ENCODE measurements at places on chromosomes 3 and 15.

GRCh38 chr15:65532738-65533051, 2.4 kb downstream of the HACD3 start:
- no peak for DNase-seq
- peak overlapping the region; percentile 47 for H3K27ac ChIP-seq
- no peaks in the 10 kb centered on the region for H3K4me1 ChIP-seq
- no peaks in the 10 kb centered on the region for H3K36me3 ChIP-seq
- H3K4me3 ChIP-seq: no peak overlapping the region
- no peaks in the 10 kb centered on the region for H3K27me3 ChIP-seq

GRCh38 chr3:58469096-58469495, 22.8 kb upstream of the KCTD6 start:
- H3K4me1 ChIP-seq: peaks cover 26% of the 10 kb centered on the region
- no peaks in the 10 kb centered on the region for H3K27me3 ChIP-seq
- H3K27ac ChIP-seq: no peak overlapping the region
- no peaks in the 10 kb centered on the region for H3K36me3 ChIP-seq
- H3K4me3 ChIP-seq: no peak overlapping the region

GRCh38 chr3:186653984-186654383, 11.8 kb upstream of the HRG start:
- no peak for DNase-seq
- H3K27ac ChIP-seq: no peak overlapping the region
- no peaks in the 10 kb centered on the region for H3K4me1 ChIP-seq
- H3K27me3 ChIP-seq: no peaks in the 10 kb centered on the region
- H3K36me3 ChIP-seq: no peaks in the 10 kb centered on the region
- no peak overlapping the region for H3K4me3 ChIP-seq

- no peaks in the 10 kb centered on the region for H3K36me3 ChIP-seq
- H3K4me1 ChIP-seq: no peaks in the 10 kb centered on the region
- no peak for DNase-seq
- no peak overlapping the region for H3K27ac ChIP-seq
- H3K27me3 ChIP-seq: no peaks in the 10 kb centered on the region
Measured at GRCh38 chr3:148464246-148464645, 233.5 kb upstream of the AGTR1 start.

DNA sequence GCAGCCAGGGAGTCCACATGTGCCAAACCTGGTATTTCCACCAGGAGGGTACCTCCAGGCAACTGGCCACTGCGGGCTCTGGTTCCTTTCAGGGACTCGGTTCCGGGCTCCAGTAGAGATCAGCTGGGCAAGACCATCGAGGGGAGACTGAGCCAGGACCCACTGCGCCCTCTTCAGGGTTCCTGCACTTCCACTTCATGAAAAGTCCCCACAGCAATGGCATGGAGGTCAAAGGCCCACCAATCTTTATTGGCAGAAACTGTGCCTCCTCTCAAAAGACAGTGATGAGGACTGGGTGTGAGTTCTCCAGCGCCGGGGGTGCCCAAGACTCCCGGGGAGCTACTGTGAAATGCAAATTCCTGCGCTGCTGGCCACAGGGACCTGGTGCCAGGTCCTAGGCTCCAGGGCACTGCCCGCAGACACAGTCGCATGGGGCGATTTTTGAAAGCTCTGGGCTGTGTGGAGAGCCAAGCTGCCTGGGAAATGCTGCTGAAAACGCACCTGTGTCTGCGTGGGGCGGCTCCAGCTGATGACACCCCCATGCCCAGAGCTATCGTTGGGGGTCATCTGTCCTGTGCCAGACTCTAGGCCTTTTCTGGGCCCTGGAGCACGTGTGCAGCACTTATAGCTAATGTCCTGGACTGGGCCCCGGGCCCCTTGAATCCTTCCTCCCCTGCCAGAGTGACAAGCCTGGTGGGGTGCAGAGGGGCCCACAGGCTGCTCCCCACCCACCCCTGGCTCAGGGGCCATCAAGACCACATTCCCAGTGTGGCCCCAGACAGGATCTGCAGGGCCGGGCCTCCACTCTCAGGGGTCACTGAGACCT, 144.0 kb downstream of the NSMCE3 start:
- H3K36me3 ChIP-seq: no peaks in the 10 kb centered on the region
- H3K27me3 ChIP-seq: no peaks in the 10 kb centered on the region
- no peaks in the 10 kb centered on the region for H3K4me1 ChIP-seq
- no peak overlapping the region for H3K27ac ChIP-seq
- no peak for DNase-seq
- H3K4me3 ChIP-seq: no peak overlapping the region

DNA sequence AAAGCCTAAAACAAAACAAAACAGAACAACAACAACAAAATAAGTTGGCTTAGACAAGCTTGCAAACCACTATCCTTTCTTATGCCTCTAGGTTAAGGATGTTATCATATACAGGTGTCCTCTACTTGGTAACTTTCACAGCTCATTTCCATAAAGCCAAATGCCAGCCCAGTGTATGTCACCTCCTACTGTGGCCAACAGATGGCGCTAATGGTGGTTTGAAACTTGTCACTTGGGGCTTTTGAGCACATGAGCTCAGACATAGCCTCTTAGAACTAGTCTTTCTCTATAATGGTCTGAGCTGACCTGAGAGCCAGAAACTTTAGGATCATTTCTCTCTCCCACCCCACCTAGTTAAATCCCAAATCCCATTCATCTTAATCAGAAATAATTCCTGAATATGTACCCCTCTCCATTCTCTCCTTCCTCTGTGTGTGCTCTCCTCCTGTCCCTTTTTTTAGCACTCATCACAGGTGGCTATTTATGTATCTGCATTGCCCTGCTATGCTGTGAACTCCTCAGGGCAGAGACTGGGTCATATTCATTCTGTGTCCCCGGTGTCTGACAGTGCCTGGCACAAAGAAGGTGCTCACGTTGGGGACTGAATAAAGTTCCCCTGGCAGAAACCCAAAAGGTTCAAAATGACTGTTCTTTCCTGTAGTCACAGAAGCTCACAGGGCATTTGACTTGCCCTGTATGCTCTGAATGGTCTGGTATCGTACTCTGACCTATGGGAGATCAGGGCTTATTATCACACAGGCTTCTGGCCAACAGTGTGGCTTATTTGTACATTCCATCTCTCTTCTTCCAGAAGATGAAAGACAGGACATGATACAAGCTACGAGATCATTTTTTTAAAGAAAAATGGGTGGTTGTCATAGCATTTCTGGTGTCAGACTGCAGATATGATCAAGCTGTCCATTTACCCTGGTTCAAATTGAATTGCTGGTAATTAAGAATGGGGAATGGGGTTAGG, 319.3 kb upstream of the AZI2 start:
- H3K4me3 ChIP-seq: no peak overlapping the region
- no peaks in the 10 kb centered on the region for H3K4me1 ChIP-seq
- no peak for DNase-seq

GRCh38 chr3:100213891-100214573, 46.8 kb upstream of the TBC1D23 start:
- no peak for DNase-seq
- no peaks in the 10 kb centered on the region for H3K27me3 ChIP-seq
- H3K4me3 ChIP-seq: no peak overlapping the region
- H3K36me3 ChIP-seq: no peaks in the 10 kb centered on the region

DNA sequence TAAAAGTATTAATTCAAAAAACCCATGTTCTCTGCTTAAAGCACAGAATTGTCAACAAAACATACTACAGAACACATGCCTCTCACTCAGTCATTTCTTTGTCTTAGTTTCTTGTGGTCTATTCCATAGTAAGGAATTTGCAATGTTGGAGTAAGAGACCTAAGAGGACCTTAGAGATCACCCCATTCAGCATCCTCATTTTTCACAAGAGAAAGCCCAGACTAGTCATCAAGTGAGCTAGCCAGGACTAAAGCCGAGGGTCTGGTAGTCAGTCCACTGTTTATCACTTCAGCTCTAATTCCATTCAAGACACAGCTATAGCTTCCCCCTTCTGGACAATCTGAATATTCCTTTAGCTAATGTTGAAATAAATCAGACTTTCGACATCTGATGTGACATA, 601.1 kb downstream of the FHIT start:
- DNase-seq: no peak
- H3K27me3 ChIP-seq: no peaks in the 10 kb centered on the region
- H3K27ac ChIP-seq: no peak overlapping the region
- H3K4me1 ChIP-seq: no peaks in the 10 kb centered on the region
- H3K4me3 ChIP-seq: no peak overlapping the region

- H3K27me3 ChIP-seq: peaks cover 38% of the 10 kb centered on the region
- no peak for DNase-seq
- no peaks in the 10 kb centered on the region for H3K4me1 ChIP-seq
- no peak overlapping the region for H3K27ac ChIP-seq
- no peak overlapping the region for H3K4me3 ChIP-seq
Measured at GRCh38 chr3:187610981-187611511, 59.1 kb downstream of the SST start.

DNA sequence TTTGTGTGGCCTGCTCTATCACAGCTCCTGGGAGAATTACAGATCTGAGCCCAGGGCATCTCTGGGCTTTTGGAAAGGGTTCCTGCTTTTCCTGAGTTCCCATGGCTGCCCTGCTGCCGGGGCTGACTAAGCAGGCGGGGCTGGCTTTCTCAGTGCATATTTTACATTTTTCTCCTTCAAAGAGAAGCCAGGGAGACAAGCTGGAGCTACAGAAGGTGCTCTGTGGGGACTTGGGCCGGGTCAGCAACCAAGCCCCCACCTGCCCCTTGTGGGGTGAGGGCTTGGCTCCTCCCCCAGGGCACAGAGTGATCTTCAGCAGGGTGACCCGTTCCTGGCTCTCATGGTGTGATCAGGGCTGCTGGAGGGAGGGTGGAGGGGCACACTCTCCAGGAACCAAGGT, 17.4 kb downstream of the ABTB1 start:
- no peak overlapping the region for H3K4me3 ChIP-seq
- no peaks in the 10 kb centered on the region for H3K4me1 ChIP-seq
- no peak for DNase-seq
- no peaks in the 10 kb centered on the region for H3K27me3 ChIP-seq
- peak overlapping the region; percentile 63 for H3K27ac ChIP-seq

GRCh38 chr15:91338766-91339165, 238.7 kb downstream of the SV2B start:
- H3K4me3 ChIP-seq: no peak overlapping the region
- H3K27ac ChIP-seq: no peak overlapping the region
- no peaks in the 10 kb centered on the region for H3K36me3 ChIP-seq
- H3K4me1 ChIP-seq: no peaks in the 10 kb centered on the region
- no peaks in the 10 kb centered on the region for H3K27me3 ChIP-seq
- no peak for DNase-seq

DNA sequence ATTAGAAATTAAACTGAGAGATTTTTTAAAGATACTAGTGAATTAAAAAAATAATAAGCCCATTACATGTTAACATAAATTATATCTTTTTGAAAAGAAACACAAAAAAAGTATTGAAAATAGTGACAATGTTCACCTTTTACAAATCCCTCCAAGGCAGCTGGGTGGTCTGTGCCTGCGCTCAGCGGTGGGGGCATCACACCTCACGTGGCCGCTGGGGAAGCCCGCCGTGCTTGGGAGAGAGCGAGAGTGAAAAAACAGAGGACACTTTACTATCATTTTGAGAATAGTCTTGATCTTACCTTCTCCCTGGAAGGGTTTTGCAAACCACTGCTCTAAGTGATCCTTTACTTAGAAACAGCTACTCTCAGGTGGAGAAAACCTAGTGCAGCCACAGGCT, 76.9 kb downstream of the CRTC3 start:
- no peak overlapping the region for H3K27ac ChIP-seq
- H3K4me1 ChIP-seq: peaks cover 8% of the 10 kb centered on the region
- H3K4me3 ChIP-seq: no peak overlapping the region
